Inflammatory macrophage (primary cell): ENCODE measurements at places on chromosomes 7 and 10.

GRCh38 chr10:62162261-62162981 is 106.2 kb downstream of the RTKN2 start:
- DNase-seq = no peak

DNA sequence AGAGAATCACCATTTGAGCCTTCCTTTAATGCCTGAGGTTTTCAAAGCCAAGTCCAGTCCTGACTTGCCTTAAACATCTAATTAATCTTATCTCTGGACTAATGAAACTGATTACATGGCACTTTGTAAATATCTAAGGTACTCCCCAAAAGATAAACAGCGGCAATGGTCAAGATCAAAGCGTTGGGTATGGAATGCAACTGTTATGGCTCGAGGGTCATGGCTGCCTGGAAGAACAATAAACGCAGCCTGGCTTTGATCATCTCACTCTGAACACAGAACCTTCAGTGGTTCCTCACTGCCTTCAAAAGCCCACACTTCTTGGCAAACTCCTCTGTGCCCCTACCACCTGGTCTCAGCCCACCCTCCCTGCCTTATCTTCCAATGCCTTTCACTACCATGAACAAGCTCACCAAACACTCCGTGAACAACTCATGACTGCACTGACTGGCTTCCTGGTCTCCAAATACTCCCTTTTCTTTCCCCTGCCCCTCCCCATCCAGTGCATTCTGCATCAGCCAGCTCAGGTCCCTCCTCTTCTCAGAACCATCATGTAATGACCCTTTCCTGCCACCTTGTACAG is 150.2 kb upstream of the NFE2L3 start:
- no peak for DNase-seq

- no peak for DNase-seq
Observed at GRCh38 chr10:131044379-131045111, 267.0 kb downstream of the TCERG1L start.

DNA sequence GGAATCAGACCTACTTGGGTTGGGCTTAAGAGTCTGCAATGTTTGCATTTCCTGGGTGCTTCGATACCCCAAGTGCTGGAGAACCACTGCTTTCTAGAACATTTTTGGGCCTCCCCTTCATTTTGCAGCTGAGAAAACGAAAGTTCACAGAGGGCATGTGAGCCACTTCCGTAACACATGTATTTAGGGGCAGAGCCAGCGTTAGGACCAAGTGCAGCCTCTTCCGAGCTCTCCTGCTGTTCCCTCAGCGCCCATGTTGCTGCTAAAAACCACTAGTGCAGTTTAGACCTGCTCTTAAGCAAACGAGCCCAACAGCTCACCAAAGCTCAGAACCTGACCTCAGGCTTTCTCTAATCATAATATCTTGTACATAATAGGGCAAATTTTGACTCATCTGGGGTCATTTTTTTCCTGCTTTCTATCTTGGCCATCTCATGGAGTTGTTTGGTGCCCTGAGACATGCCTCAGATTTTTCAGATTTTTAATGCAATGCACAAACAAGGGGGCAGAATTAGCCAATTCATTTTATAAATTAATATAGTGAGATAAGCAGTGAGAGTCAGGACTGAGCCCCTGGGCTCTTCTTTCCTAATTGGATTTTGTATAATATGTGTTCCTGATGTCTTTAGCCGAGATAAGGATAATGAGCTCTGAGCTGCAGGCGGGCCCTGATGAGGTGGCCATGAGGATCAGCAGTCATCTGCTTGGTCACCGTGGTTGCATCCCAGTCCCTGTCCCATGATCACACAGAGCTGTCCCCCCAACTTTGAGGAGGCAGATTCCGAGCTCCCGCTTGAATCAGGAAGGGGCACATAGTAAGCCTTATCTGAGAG is 12.9 kb downstream of the BAG3 start:
- DNase-seq = no peak

GRCh38 chr7:121624958-121625357 is 228.8 kb upstream of the FAM3C start:
- DNase-seq = no peak

DNA sequence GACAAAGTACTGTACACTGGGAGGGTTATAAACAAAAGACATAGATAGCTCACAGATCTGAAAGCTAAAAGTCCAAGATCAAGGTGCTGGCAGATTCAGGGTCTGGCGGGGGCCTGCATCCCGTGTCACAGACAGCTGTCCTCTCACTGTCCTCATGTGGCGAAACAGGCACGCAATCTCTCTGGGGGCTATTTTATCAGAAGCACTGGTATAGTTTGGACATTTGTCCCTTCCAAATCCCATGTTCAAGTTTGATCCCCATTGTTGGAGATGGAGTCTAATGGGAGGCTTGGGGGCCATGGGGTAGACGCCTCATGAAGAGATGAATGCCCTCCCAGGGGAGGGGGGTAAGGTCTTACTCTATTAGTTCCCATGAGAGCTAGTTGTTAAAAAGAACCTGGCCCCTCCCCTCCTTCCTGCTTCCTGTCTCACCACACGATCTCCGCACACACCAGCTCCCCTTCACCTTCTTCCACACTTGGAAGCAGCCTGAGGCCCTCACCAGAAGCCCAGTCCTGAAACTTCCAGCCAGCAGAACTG is 72.5 kb upstream of the UCN3 start:
- no peak for DNase-seq

DNA sequence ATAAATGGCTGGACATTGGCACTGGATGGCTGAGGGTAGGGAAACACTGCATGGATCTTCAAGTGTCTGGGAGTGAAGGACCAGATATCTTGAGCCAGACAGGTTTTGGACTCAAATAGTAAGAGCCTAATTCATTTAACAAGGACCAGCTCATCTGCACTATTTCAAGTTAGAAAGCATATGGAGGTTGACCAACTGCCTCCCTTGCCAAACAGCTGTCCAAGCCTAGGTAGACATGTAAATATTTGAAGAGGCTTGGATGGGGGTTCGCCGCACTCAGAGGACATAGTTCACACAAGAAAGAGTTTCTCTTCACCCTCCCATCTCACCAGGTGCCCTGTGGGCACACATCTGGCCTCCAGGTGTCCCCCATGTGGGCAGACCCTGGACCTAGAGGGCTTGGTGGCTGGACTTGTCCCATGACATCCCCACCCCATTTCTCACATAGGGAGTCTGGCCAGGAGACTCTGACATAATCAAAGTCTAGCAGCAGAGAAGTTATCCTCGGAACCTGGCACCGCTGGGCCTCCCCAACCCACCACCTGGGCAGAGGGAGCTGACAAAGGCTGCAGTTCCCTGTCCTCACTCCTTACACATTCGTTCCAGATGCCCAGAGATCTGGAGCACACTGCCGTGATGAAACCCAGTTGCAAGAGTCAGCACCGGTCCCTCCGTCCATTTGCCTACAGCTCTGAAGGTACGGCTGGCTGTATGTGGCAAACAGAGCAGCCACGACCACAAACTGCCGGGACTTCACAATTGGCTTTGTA is 116.9 kb upstream of the GDF10 start:
- no peak for DNase-seq

GRCh38 chr7:28700790-28701203 is 257.3 kb downstream of the TRIL start:
- no peak for DNase-seq

- no peak for DNase-seq
Observed at GRCh38 chr7:136693166-136694119, 175.0 kb upstream of the CHRM2 start.

DNA sequence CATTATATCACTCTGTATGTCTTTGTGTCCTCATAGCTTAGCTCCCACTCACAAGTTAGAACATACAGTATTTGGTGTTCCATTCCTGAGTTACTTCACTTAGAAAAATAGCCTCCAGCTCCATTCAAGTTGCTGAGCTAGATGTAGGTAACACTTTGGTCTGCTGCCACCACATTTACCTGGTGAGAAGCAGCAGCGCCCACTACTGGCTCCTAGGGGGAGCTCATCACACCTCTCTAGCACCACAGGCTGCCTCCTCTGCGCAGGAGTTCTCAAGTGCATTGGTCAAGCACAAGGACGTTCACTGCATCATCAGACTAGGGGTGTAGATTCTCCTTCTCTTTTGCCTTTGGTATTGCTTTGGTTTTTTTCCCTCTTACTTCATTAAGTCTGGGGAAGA is 530.9 kb upstream of the AUTS2 start:
- no peak for DNase-seq

DNA sequence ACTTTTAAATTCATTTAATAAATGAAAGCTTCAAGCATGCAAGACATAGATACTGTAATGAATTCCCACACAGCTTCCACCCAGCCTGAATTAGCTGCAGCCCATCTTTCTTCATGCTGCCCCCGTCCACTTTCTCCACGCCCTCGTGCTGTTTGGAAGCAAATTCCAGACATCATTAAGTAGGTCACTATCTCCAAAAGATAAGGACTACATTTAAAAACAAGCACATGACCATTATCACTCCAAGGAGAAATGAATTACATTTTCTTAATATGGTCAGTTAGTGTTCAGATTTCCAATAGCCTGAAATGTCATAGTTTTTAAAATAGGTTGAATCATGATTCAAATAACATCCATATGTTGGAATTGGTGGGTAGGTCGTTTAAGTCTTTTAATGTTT is 24.3 kb downstream of the LMTK2 start:
- DNase-seq = no peak

DNA sequence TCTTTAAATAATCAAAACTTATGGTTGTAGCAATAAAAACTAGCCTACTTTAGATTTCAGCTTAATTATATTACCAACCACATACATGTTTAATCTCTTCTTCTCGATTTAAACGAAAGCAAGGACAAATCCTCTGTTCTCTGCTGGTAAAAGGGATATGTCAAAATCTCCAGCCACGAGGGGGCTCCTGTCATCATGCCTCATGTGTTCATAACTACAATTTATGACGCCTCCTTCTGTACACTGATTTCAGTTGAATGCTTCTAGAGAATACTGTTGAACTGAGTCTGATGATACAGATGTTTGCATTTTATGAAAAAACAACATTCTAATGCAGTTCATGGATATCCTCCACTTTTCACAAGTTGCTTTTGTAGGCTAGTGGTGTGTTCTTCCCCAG is 220.0 kb upstream of the DPP6 start:
- no peak for DNase-seq

DNA sequence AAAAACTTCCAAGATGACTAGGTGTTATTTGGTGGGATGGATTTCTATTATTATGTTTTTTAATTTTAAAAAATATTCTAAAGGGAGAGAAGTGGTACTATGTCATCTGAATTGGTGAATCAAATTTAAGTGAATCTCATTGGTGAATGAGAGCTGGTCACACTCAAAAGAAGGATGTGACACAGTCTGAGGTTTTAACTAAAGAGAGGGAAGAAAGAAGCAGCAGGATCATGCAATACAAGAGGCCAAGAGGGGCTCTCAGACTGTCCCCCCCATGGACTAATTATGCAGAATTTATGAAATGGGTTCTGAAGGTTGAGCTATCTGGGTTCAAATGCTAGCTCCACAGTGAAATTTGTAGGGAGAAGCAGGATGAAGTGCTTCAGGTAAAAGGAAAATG is 16.2 kb downstream of the MACC1 start:
- DNase-seq = peak; percentile 46

GRCh38 chr10:50398381-50398780 is 147.1 kb upstream of the ASAH2 start:
- DNase-seq = peak; percentile 40

DNA sequence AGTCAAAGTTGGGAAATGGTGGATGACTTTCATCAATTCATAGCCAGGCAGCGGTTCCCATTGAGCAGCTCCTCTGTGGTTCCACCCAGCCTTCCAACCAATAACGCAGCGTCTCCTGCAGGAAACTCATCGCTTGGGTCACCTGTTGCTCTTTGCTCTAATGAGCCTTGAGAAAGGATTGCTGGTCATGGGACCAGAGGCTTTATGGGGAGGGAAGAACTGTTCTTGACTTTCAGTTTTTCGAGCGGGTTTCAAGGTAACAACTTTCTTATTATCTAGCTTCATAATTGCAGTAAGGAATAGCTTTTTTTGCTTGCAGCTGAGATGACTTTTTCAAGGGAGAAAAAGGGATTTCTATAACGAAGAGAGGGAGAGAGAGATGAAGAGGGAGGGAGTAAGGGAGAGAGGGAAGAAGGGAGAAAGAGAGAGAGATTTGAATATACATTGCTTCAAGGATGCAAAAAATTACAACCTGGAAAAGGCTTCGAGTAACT is 405 bp upstream of the ENTPD1 start:
- peak; percentile 95 for DNase-seq

- no peak for DNase-seq
Observed at GRCh38 chr10:86017841-86018734, 348.5 kb downstream of the GRID1 start.

DNA sequence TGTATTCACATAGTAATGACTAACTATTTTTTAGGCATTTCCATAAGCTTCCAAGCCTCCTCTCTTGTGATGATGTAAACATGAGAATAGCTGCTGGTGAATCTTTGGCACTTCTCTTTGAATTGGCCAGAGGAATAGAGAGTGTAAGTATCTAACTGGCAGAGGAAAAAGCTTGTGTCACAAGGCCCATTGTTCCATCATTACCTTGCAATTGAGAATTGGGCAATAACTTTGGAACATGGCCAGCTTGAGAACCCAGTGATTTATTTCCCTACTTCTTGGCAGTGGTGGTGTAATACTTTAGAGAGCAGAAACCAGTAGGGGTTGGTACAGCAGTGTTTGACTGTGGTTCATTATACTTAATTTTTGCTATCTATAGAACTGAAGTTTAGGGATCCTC is 12.0 kb downstream of the IFRD1 start:
- peak; percentile 97 for DNase-seq

DNA sequence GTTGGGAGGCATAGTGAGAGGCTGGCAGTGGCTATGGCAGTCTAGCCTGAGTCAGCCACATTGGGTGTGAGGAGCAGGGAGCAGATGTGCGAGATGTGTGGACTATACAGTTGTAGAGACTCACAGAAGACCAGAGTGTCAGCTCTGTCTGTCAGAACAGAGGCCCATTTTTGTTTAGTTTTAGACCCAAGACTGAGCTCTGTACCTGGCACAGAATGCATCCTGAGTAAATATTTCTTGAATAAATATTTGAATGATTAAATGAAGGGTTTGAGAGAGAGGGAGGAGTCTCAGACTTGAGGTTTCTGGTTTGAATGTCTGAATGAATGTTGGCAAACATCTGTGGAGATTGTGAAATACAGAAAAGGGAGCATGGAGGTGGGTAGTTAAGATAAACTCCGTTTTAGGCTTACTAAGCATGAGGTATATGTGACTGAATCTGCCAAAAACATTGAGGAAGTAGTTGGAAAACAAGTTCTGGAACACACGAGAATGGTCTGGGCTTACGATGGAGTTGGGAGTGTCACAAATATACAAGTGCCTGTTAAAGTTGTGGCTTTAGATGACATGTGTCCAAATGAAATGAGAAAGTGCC is 3.6 kb downstream of the SEC23IP start:
- DNase-seq = peak; percentile 45

DNA sequence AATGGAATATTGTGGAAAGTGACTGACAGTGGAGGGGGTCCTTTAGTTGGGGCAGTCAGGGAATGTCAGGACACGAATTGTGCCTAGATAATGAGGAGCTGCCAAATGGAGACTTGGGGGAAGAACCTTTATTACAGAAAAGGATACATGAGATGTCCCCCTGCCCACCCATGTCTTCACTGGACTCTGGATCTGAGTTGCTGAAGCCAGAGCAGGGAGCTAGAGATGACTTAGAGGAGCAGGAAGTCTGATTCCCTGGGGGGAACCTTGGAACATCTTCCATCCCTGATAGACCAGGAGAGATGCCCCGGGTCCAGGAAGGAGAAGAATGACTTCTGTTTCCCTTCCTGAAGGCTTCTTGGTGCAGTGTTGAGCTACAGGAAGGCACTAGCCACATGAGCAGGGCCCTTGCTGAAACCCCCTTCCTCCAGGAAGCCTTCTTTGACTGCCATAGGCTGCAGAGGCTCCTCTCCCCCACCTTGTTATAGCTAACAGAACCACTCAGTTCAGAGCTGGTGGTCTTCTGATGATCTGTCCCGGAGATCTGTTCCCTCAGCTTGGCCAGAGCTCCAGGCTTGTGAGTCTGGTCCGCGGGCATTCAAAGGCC is 747 bp upstream of the NEURL1 start:
- no peak for DNase-seq
